ENCODE measurements at places on chromosomes 2 and 18.

DNA sequence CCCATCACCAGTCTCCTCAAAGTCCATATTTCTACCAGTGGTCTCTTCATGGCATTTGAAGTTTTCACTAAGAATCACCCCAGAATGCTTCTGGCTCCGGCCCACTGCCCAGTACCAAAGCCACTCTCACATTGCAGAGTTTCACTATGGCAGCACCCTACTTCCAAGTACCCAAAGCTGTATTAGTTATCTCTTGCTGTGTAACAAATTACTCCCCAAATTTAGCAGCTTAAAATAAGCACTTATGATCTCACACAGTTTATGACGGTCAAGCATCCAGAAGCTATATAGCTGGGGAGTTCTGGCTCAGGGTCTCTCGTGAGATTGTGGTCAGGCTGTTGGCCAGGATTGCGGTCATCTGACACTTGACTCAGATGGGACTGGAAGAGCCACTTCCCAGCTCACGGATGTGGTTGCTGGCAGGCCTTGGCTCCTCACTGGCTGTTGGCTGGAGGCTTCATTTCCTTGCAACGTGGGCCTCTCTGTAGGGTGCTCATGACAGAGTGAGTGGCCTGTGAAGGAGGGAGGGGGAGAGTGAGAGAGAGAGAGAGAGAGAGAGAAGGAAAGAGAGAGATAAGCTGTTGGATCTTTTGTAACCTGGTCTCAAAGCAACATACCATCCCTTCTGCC is 189.5 kb downstream of the CTIF start:
- DNase-seq, result no peak

DNA sequence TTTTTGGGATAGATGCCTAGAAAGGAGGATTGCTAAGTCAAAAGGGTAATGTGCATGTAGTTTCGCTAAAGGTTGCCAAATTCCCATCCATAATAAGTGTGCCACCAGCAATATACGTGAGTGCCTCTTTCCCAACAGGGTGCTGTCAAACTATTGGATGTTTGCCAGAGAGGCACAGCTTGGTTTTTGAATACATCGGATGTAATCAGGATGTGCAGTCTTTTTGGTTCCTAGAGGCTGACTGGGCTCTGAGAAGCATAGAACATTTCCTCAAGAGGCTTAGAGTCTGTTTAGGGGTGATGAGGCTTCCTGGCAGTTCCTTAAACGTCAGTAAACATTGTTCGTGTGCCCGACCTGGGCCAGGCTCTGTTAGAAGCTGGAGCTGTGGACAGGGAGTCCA is 28.0 kb downstream of the AGAP1 start:
- DNase-seq, result peak; percentile 87

DNA sequence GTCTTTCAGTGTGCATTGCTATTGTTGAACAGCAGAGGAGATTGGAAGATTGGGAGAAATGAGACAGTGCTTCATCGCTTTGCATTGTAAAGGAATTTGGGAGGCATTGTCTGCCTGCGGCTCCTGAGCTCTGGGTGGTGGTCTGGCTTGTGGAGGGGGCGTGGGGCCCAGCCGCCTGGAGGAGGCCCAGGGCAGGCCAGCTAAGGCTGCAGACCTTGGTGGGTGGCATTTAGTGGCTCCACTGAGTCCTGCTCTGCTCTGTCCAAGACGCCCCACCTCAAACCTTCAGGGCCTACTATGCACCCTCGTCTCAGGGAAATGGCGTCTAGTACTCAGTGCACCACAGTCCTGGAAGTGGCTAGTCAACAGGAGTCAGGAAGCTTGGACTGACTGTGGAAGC is 5.7 kb upstream of the HS1BP3 start:
- no peak for DNase-seq

GRCh38 chr2:236351966-236352525 is 87.8 kb upstream of the ASB18 start:
- DNase-seq, result no peak

GRCh38 chr2:25697559-25698341 is 24.4 kb upstream of the DTNB start:
- DNase-seq, result peak; percentile 16

GRCh38 chr2:35080231-35080910 is 1275.2 kb upstream of the CRIM1 start:
- DNase-seq, result no peak

DNA sequence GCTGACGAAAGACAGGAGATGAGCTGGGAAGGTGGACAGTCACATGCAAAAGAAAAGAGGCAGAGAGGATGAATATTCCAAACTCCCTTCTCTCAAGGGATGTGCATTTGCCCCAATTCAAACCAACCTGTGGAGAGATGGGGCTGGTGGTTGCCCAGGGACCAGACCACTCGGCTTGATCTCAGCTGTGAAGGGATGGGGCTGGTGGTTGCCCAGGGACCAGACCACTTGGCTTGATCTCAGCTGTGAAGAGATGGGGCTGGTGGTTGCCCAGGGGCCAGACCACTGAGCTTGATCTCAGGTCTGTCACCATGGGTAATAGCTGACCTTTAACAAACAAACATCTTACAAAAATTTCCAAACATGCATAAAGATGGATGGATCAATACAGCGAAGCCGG is 42.5 kb upstream of the SALL3 start:
- DNase-seq, result no peak

DNA sequence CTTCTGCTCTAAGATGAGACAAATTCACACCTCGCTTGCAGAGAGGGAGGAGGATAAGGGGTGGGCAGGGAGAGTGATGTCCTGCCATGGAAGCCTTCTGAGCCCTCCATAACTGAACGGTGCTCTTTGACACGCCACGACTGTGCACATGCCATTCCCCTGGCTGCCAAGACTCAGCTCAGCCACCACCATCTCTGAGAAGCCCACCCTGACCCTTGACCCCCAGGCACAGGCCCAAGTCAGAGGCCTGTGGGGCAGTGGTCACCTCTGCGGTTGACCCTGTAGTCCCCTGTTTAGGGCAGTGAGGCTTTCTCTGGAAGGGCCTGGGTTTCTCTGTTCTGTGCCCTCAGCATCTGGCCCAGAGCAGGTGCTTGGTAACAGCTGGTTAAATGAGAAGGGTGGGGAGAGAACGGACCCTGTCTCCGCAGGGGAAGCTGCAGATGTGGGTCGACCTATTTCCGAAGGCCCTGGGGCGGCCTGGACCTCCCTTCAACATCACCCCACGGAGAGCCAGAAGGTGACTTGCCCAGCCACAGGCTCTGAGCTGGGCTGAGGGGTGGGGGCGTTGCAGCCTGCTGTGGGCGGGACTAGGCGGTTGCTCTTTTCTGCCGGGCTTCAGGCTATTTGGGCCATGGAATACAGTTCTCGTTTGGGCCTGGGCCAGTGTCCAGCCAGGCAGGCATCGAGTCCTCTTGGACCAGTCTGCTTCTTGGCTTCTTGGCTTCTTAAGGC is 215.1 kb downstream of the DYSF start:
- DNase-seq, result no peak

DNA sequence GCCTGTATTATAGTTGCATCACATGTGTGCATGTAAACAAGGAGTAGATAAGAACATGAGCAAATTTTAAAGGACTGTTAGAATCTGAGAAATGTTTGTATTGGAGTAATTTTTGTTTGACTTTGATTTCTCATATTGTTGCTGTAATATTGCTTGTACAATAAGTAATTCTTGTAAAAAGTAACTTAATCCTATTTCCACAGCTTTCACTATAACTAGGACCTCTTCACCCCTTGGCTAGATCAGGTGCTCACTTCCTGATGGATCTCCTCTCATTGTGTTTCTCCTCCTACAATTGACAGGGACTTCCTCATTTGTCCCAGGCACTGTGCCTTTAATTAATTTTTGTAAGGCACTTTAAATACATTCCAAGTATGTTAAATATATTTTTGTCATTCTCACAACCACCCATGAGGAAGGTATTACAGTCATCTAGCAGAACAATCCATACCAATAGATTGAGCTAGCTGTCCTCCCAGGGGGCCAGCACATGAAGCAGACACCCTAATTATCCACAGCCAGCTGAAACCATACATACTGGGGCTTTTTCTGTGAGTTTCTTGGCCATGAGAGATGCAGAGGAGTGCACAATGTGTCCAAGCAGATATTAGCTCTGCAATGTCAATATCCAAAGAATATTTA is 359.5 kb upstream of the ACVR2A start:
- no peak for DNase-seq

Data from NCI-H345 (cell line).